Esophagus muscularis mucosa (tissue), 4 donors: ENCODE measurements at places on chromosomes 13 and 19. TPM values are rescaled to one million over a fixed set of nuclear protein-coding genes. Genes with fewer than 3 reads are reported as not detected.
A peak's percentile ranks its signal among the peaks of the same experiment; 100 is the strongest.

DNA sequence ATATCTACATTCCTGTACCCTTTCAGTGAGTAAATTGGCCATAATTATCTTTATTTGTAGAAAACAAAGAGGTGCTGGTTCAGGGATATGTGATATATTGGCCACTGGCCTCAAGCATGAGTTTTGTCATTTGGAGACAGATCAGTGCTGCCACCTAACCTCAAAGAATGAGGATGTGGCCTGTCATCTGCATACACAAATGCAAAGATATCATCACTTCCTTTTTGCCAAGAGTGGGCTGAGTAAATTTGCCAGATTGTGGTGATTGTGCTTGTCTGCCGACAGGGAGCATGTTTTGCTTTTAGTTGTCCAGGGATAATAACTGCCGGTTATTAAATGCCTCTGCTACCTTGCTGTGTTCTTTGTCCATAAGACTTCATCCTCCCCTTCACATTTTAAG lies 44.2 kb downstream of the WASF3 start:
- no peak for DNase-seq

GRCh38 chr19:37946132-37946531 lies 39.1 kb downstream of the SIPA1L3 start:
- no peak for DNase-seq

- no peak for DNase-seq
Measured at GRCh38 chr19:7504684-7505083, 11.2 kb upstream of the ZNF358 start.

DNA sequence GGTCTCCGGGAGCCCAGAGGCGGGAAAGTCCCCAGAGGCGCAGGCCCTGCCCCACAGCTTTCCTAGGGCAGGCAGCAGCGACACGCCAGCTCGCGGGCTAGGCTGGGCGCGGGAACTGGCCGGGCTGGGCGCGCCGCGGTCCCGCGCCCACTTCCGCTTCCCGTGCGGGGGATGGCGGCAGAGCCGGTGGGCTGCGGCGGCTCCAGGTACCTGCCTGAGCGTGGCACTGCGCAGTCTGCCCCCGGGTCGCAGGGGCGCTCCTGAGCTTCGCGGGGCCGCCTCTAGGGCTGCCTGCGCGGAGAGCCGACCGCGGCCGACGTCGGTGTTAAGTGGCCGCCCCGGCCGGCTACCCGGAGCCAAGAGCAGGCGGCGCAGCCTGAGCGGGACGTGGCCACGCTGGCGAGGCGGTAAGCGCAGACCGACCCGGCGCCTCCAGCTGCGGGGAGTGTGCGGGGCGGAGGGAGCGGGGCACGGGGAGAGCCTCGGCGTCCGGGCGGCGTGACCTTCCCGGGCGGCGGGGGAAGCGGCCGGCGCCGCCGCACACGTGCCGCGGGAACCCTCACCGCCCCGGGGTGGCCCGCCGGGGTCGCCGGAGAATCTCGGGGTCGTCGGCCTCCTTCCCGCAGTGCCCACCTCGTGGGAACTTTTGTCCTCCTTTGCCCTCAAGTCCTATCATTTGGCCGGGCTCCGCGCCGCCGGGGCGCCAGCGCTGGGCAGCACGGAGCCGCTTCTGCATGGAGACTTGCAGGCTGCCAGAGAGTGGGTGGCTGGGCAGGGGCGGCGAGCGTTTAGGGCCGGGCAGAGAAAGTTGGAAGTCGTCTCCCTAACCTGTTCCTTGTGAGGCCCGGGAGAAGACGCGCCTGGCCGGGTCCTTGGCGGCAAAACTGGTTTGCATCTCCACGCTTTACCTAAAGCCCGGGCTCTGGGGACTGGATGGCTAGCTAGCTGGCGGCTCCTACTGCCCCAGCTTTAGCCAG lies 31.4 kb upstream of the MPHOSPH8 start:
- no peak for DNase-seq

- no peak for DNase-seq
Measured at GRCh38 chr13:21637296-21637695, 33.3 kb upstream of the MICU2 start.

DNA sequence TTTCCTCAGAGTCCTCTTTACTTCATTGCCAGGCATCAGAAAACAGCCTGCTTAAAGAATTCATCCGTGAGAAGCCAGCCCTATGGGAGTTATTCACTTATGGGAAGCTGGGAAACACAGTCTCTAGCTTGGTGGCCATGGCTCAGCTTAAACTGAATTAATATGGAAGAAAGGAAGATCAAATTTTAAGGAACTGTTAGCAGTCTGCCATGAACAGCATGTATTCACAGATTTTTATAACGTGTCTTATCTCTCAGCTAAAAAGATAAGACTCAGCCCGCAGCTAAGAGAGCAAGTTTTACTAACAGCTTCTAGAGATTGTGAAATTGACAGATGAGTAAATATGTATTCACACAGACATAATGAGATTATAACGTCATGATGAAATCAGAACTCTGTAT lies 253.7 kb upstream of the RXFP2 start:
- DNase-seq, result no peak

KIR2DL4 gene
- total RNA-seq, result not detected

PSG6 gene
- total RNA-seq, result not detected

LRRC63 gene
- total RNA-seq, result not detected

KIR2DL3 gene
- total RNA-seq, result not detected

DNA sequence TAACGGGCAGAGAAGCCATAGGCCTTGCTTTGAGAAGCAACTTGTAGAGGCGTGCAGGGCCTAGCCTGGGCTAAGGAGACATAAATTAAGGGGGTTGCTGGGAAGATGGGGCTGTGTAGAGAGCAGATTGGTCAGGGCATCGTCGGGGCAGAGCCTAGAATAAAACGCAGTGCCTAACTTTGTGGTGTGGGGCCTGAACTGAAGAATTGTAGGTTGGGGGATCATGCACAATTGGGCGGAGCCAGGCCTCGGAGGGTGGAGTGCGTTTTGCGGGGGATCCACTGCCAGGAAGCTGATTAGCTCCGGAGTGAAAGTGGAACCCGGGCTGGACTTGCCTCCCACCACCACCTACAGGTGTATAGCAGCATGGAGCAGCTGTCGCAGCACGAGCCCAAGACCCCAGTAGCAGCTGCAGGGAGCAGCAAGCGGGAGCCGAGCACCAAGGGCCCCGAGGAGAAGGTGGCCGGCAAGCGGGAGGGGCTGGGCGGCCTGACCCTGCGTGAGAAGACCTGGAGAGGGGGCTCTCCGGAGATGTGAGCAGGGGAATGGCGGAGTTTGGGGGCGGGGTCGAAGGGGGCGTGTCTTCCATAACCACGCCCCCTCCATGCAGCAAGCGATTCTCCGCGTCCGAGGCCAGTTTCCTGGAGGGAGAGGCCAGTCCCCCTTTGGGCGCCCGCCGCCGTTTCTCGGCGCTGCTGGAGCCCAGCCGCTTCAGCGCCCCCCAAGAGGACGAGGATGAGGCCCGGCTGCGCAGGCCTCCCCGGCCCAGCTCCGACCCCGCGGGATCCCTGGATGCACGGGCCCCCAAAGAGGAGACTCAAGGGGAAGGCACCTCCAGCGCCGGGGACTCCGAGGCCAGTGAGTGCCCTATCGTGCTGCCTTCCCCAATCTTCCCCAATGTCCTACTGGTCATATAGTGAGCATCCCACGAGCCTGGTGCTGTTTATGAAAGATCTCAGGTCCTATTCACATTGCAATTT lies 13.8 kb downstream of the DNASE2 start:
- DNase-seq, result no peak

- DNase-seq, result no peak
Measured at GRCh38 chr13:20995245-20995838, 66.0 kb downstream of the LATS2 start.

- peak; percentile 97 for DNase-seq
Measured at GRCh38 chr13:99087098-99087953, 109.5 kb upstream of the DOCK9 start.

- DNase-seq, result no peak
Measured at GRCh38 chr13:111602874-111603273, 282.4 kb downstream of the TEX29 start.

SIGLEC8 gene
- total RNA-seq, result 0.66 TPM

IFI30 gene
- total RNA-seq, result 50.3 TPM

DNA sequence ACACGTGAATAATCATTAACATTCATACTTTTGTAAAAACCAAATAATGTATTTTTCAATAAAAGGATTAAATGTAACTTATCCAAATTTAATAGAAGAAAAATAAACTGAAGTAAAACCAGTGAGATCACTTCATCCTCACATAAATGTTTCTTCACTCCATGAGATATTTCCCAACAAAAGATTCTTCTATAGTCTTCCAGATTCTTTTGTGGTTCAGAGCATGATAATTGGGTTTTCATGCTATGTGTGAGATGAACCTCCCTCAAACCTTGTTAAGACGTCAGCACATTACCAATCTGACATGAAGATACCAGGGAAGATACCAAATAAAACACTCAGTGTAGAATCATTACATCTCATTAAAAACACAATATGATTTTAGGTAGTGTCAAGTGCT lies 62.9 kb upstream of the OXGR1 start:
- no peak for DNase-seq

DNA sequence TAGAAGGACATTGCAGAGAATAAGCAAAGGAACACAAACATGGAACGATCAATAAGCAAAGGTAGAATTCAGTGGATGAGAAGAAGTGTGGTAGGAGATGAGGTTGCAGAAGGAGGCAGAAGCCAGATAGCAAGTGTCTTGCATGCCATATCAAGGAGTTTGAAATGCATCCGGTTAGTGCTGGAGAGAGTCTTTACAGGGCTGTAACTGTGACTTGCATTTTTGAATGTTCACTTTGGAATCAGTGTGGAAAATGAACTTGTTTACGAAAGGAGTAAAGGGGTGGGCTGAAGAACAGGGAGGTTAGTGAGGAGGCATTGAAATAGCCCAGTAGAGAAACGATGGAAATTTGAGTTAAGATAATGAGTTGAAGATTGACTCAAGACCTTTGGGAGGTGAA lies 90.7 kb upstream of the MBNL2 start:
- DNase-seq, result no peak

DNA sequence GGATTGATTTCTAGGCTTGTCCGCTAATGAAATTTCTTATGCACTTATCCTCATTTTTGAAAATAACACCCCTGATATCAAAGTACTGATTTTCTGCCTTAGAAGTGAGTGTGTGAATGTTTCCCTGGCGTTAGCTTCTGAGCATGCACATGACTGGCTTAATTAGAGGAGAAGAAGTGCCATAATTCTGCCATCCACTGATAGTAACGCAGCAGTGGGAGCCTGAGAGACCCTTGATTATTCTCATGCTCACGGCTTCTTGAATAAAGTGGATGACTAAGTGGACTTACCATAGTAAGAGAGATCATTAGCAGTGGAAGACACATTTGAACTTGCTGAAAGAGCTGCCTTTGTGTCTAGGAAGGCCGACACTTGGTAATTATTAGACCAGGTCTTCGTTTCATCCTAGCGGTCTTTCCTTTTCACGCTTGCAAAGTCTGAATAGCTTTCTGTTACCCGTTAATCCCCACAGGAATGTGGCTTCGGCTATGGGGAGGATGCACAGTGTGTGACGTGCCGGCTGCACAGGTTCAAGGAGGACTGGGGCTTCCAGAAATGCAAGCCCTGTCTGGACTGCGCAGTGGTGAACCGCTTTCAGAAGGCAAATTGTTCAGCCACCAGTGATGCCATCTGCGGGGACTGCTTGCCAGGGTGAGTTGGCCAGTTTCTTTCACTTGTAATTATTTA lies 45.3 kb downstream of the TNFRSF19 start:
- DNase-seq, result no peak

DNA sequence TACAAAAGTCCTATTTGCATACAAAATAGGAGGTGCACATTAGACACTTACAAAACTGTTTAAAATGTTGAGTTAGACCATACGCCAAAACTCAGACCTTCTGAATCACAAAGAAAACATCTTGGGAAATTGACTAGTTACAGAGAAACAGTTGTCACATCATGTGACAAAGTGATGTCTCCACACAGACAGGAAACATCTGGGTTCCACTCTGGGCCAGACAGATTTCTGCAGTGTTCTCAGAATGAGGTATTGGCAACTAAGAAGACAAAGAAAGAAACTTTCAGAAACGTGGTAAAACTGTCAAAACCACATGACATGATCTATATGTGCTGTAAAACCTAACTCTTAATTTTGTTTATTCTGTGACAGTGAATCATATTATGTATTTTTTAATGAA lies 6.7 kb downstream of the ZNF793 start:
- no peak for DNase-seq

GRCh38 chr19:49832556-49832955 lies 14.5 kb downstream of the MED25 start:
- no peak for DNase-seq

EIF3K gene
- total RNA-seq, result 333 TPM

DNA sequence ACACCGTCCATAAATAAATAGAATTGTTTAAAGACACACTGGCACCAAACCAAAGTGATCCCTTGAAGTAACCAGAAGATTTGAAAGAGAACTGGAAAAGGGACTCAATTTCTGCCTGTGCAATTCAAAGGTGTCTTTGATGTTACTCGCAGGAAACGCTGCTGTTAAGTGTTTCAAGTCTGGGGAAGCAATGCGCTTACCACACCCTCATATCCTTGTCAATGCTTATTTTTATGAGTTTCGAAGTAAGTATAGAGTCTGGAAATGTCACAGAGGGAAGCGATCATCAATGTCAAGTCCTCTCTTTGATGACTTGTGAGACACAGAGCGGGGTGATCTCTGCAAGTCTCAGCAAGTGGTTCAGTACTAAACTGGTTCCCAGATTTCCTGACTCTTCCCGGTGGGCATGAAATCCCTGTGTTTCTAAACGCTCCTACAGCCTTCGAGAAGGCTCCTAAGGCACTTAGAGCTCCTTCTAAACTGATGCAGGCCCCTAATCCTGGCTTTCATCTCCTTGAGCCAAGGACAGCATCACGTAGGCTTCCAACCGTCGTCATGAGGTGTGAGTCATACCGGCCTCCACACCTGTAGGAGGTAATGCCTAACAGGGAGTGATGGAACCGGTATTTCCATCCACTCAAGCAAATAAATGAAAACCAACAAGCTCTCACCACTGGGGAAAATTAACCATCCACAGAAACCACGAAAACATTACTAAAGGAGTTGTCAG lies 22.8 kb downstream of the SYDE1 start:
- no peak for DNase-seq

DNA sequence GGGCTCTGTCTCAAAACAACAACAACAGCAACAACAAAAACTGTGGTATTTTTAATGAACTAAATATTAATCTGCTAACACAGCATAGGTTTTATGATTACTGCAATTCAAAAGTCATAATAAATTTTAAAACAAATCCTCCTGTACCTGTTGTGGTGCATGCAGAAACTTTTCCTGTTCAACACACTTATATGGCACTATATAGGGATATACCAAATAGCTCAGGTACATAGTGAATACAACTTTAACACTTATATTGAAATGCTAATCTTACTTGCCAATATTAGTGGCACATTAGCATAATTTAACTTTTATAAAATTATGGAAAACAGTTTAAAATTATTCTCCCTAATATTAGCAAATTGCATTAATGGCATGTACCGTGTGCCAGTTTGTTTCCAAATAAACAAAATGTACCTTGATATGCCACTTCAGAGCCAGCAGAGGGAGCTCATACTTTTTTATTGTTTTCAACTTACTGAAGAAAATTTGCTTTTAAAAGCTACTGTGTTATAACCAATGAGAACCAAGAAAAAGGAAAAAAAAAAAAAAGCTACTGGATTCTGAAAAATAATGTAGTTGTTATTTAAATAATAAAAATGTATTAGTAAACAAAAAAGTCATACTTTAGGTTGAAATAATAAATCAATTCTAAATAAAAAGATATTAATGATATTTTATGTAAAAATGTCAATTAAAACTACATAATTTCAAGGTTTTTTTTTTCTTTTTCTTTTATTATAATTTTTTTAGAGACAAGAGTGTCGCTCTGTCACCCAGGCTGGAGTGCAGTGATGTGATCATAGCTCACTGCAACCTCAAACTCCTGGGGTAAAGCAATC lies 18.0 kb upstream of the RBM26 start:
- DNase-seq, result no peak
